ENCODE measurements at places on chromosomes 13 and 19. TPM values are rescaled to one million over a fixed set of nuclear protein-coding genes. Genes with fewer than 3 reads are reported as not detected.

The PTH2 gene
- not detected for total RNA-seq

The FFAR1 gene
- not detected for total RNA-seq

The KLF1 gene
- 1.3 TPM for total RNA-seq

The KIR2DL1 gene
- not detected for total RNA-seq

GRCh38 chr19:56108447-56109195 is 12.5 kb downstream of the ZNF787 start:
- DNase-seq = no peak

Data from NCI-H460 (cell line).